ENCODE measurements at places on chromosomes 2 and 18.
A peak's percentile ranks its signal among the peaks of the same experiment; 100 is the strongest.

- DNase-seq: no peak
These were observed 43.3 kb upstream of the SETBP1 start for GRCh38 chr18:44637210-44638033.

- DNase-seq: no peak
These were observed 152.9 kb downstream of the NCKAP5 start for GRCh38 chr2:133415210-133415876.

DNA sequence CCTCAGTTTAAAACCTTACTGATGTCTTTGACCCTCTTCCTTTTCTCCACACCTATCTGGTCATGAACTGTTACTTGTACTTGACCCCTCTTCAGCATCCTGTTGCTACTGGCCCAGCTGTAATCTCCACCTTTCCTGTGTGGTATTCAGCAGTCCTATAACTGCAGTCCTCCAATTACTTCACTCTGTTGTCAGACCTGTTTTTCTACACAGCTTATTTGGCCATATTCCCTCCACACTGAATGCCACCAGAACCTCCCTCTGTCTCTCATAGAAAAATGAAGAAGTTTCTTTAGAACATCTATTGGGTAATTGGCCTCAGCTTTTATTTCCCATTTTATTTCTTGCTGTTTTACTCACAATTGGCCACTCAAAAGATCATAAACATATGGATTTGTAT is 155.4 kb downstream of the ASXL3 start:
- DNase-seq: no peak

- peak; percentile 32 for DNase-seq
These were observed 27.9 kb downstream of the RMND5A start for GRCh38 chr2:86747711-86748639.

DNA sequence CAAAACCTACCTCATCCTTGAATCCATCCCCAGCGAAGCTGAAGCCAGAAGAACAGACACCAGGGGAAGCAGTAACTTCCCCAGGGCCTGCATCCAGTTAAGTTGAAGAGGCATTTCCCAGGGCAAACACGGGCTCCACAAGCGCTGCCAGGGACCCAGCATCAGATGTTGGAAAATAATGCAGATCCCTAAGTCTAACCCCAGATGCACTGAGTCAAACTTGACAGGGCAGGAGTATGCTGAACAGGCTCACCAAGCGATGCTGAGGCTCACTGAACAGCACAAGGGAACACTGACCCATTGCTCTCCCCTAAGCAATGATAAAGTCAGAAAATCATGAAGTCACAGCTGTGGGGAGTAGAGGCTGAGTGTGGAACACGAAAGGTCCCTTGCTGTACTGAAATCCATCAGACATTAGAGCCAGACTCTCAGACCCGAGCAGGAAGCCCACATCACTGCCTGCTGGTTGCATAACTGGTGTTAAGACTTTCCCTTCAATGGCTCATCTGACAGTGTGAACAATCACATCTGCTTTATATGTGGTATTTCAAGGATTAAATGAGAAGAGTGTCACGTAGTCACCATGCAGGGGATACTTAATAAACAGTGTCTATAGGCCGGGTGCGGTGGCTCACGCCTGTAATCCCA is 36.2 kb downstream of the TNS1 start:
- DNase-seq: no peak

DNA sequence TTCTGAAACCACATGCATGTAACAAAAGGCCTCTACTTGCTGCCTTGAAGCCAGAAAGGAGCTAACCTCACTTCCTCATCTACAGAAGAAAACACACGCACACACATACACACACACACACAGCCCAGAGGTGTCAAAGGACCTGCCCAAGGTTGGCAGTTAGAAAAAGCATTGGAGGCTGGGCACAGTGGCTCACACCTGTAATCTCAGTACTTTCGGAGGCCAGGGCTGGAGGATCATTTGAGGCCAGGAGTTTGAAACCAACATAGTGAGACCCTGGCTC is 125.9 kb upstream of the RNF152 start:
- no peak for DNase-seq

GRCh38 chr2:45008296-45009129 is 739 bp downstream of the SIX2 start:
- DNase-seq: no peak

- DNase-seq: no peak
These were observed 7.5 kb downstream of the TGFBRAP1 start for GRCh38 chr2:105321875-105322646.

GRCh38 chr2:169415233-169415748 is 53.0 kb upstream of the LRP2 start:
- no peak for DNase-seq

GRCh38 chr18:60693426-60693825 is 320.9 kb upstream of the MC4R start:
- DNase-seq: peak; percentile 5

GRCh38 chr18:9860682-9861081 is 25.1 kb upstream of the TXNDC2 start:
- DNase-seq: no peak

- no peak for DNase-seq
These were observed 21.4 kb downstream of the ANKRD30B start for GRCh38 chr18:14769381-14769780.

DNA sequence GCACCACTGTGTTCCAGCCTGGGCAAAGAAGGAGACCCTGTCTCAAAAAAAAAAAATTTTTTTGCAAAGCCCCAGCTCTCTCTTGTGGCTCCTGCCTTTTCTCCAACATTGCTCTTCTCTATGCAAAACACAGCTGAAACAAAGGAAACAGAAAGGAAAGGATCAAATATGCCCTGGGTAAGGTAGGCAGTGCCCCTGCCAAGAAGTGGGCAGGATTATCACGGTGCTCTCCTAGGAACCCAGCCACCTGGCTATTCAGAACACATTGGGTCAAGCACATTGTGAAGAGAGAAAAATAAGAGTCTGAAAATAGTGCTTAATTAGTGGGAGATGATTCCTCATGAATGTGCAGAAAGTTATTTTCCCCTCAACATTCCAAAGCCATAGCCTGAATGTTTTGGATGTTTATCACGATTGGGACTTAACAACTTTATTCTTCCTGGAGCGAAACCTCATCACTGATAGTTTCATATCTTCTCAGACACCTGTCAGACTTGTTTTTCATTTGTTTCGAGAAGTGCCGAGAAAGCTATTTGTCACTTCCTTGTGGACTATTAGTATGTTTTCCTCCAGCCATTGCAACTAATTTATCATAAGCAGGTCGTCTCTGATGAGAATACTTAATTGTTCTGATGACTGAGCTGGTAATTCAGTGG is 42.7 kb upstream of the RPL31 start:
- DNase-seq: no peak

DNA sequence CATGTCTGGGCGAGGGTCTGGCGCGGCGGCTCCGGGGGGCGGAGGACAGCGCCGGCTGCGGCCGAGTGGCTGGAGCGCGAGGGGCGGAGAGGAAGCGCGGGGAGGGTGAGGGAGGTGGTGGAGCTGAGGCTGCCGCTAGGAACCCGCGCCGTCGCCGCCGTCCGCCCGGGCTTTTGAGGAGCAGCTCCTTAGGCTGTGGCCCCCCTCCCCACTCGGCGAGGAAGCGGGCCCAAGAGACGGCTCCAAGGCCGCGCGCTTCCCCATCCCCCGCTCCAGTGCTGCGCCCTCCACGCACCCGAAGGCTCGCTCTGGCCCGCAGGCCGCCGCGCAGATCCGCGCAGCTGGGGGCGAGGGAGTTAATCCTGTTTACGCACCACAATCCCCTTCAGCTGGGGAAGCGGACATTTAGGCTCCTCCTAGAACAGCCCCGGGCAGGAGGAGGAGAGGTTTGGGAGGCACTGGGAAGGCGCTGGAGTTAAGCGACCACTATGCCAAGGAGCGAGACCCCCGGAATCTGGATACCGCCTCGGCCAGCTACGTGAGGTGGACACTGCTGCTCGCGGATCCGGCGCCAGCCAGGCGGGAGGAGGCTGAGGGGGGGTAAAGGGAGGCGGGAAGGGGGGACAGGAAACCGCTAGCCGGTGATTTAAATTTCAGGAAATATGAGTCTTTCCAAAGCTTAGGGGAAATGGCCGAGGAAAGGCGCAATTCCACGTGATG is at the start of gene CNRIP1:
CNRIP1 (minus strand) TSS at position 552 of the 720 bp plus-strand sequence; CDS start at position 3, 549 bp downstream.
- DNase-seq: no peak

GRCh38 chr2:42095923-42096408 is 48.1 kb downstream of the PKDCC start:
- peak; percentile 41 for DNase-seq

DNA sequence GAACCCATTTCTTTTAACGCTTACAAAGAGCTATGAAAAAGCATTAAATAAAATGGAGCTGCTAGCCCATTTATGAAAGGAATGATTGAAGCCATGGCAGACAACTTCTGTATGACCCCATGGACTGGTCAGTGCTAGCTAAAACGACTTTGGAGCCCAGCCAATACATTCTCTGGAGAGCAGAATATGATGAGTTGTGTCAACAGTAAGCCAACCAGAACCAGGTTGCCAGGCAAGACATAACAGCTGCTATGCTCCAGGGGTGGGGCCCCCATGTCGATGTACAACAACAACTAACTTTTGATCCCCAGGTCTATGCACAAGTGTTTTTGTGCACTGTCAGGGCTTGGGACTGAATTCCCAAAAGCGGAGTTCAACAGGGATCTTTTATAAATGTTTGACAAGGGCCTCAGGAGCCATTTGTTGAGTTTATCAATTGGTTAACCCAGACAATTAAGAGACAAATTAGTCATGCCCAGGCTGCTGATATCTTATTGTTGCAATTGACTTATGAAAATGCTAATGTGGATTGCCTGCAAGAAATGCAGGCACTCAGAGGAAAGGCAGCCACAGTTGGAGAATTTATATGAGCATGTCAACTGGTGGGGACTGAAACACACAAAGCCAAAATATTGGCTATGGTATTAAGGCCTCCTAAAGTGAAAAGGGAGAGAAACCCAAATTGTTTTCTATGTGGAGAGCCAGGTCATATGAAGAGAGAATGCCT is 64.6 kb upstream of the MYO3B start:
- DNase-seq: no peak

DNA sequence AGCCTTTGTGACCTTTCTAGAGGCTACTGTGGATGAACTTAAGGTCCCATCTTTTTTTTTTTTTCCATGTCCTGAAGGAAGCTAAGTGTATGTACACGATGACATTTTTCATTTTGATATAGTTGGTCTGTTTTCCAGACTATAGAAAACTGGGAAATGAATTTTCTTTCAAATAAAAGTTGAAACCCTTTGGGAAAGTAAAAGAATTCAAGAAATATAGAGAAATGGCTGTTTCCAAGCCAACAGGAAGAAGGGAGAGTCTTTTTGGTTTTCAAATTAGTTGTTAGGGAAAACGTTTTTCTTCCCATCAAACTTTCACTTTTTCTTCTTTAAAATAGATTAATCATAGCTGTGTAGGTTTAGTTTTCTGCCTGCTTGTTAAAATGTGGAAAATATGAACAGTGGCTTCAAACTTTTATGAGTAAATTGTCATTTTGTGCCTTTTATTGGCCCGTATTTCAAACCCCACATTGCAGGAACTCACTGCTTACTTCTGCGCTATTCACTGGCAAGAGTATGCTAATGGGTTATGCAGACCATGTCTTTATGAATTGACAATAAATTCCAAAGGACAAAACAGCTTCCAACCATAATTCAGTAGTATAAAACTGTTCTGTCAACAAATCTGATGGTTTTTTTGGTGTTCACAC is 27.7 kb upstream of the LYPD1 start:
- DNase-seq: no peak

GRCh38 chr18:48836231-48836805 is 114.4 kb downstream of the SMAD7 start:
- DNase-seq: no peak

DNA sequence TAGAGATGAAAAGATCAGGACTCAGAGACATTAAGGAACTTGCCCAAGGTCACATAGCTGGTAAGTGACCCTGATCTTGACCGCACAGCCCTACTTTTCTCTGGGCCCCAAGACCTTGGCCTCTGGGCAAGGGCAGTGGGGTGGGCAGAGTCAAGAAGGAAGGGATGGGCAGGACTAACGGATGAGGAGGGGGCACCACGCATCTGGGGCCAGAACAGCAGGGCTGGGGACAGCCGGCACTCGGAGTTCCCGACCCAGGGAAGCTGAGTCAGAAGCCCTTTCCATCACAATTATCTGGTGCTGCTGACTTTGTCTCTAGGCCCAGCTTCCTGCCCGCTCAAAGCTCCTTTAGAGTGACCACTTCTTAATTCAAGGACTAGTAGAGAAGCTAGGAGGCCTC is 14.4 kb downstream of the CFAP65 start:
- DNase-seq: no peak

GRCh38 chr2:26540306-26540705 is 62.4 kb upstream of the OTOF start:
- DNase-seq: no peak

DNA sequence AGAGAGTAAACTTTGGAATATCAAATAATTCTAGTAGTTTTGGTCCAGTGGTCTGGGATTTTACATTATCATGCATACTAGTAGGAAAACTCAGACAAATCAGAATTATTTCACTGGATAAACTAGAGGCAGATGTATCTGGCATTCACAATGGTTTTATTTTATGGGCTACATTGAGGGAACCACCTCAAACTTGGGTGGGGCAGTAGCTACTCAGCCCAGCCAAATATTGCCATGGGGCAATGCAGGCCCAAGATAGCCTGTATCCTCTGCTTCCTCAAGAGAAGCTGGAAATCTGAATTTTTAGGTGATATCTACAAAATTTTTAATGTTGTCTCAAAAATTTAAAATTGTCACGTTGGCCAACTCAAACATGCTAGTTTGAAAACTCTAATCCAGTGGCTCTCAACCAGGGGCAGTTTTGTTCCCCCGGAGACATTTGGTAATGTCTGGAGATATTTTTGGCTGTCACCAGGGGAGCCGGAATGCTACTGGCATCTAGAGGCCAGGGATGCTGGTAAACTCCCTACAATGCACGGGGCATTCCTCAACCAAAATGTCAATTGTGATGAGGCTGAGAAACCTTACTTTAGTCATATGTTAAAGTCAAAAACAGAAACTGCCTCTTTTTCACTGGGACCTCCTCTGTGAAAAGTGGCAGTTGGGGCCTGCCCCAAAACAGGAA is 172.8 kb upstream of the SPRED2 start:
- DNase-seq: no peak

DNA sequence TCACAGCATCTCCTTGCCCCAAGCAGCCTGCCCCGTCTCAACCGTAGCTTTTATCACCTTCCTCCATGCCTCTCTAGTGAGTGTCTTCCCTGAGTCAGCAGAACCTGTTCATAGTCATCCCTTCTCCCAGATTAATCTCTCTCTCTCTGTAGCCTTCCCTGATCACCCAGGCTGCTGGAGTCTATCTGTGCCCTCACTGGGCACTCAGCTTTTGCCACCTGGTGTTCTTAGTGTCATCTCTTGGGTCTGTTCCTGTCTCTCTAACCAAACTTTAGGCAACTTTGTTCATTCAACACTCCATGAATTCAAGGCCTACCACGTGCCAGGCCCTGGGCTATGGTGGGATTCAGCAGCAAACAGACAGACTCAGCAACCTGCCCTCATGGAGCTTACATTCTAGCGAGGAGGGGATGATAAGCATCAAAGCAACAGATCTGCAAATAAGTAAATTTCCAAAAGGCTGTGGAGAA is 159.1 kb downstream of the SMAD7 start:
- no peak for DNase-seq

DNA sequence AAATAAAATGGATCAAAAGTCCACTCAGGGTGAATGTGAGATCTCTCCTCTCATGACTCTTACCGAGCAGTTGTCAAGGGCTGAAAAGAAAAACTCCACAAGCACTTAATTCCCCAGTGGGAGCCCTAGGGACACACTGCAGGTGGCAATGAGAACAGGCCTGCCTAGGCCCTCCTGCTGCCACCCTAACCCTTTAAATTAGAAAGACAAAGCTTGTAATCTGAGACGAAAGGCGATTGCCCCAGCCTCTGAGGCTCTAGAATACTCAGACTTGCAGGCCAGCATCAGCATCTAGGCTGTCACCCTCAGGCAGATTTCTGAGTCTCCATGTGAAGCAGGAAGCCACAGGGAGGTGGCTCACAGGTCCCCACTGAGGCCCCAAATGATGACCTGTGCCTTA is 457.0 kb upstream of the MYT1L start:
- DNase-seq: no peak
